ENCODE measurements at places on chromosomes 3 and 15. TPM values are rescaled to one million over a fixed set of nuclear protein-coding genes. Genes with fewer than 3 reads are reported as not detected.
A peak's percentile ranks its signal among the peaks of the same experiment; 100 is the strongest.

The HYAL3 gene
- 2.2 TPM for total RNA-seq

The ULK3 gene
- 22.7 TPM for total RNA-seq

The PLA2G4E gene
- total RNA-seq, result not detected

DNA sequence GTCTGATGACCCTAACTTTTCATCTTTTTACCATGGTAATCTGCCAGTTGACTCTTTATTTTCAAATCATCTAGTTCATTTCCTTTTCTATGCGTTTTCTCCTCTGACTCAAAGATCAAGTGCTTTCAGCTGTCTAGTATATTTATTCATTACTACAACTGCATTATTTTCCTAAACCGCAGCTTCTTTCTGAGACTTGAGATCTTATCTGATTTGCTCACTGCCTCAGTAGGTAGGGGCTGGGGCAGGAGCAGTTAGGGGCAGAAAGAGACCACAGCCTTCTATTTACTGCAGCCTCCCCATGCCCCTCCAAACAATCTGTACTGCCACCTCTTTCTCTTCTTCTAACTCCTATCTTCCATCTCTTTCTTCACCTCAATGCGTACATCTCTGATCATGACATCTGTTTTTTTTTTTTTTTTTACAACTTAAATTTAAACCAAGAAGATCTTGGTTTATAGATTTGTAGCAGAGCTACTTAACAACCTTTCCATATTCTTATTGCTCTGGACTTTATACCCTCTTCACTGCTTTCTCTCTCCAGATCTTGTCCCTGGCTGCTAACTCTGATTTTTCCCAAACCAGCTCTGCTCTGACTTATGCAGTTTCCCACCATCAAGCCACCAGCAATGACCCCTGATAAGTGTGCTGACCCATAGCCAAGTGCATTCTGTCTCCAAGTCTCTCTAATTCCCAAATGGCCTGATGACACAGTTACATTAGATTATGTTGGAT, 52.2 kb downstream of the MOBP start:
- no peak for DNase-seq

DNA sequence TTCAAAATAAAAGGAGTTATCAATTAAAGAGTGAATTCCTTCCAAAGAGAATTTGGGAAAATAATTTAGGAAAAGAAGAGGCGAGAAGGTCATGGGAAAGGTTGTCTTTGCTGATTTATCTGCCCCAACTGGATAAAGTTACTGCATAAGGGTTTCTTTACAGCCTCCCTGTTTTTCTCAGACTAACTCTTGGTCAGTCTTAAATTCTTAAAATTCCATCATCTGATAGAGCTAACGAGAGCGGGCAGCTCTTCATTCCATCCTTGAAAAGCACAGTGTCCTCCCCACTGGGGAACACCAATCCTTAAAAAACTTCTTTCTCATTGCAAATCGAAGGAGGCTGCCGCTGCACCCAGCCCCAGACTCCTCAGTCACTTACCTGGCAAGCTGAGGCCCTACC, 107.2 kb downstream of the PGPEP1L start:
- DNase-seq, result peak; percentile 56

- no peak for DNase-seq
Measured at GRCh38 chr3:187296058-187296457, 4.5 kb upstream of the MASP1 start.

DNA sequence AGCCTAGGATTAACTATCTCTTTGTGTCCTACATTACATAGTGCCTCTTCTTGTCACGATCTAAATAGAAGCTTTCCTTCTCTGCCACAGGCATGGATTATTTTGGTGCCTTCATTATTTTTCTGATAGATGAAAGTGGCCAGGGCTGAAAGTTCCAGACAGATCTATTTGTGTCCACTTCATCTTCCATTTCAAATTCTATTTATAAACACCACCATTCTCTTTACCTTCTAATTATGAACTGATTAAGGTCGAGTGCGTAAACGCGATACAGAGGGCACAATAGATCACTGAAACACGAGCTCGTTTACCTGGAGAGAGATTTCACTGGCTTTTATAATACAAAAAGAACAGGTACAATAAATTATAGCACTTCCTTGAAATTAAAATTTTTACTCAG, 105.0 kb downstream of the EDEM1 start:
- no peak for DNase-seq

- DNase-seq, result no peak
Measured at GRCh38 chr3:108215871-108216270, 6.4 kb downstream of the IFT57 start.

The IL16 gene
- 0.09 TPM for total RNA-seq

DNA sequence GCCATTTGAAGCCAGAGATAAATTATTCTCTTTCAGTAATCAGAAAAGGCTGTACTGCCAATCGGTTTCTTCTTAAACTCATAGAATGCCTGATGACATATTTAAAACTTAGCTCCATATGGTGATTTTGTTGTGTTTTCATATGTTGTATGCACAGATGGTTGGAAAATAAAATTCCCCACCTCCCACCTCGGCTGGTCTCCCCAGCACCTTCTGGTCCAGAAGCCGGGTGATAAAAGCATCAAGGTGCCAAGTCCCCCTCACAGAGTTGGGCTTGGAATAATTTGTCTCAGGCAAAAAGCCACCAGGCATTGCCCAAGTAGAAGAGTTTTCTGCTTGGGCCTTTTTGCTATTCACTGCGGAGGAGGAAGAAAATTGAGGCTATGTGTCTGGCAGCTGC, 18.4 kb downstream of the LARS2 start:
- no peak for DNase-seq

The IGSF10 gene
- 0.15 TPM for total RNA-seq

GRCh38 chr3:115695090-115695489, 71.8 kb downstream of the GAP43 start:
- no peak for DNase-seq

The ANKRD34C gene
- total RNA-seq, result not detected

The EHHADH gene
- total RNA-seq, result 3.7 TPM

The RNF7 gene
- total RNA-seq, result 114 TPM

The SOX14 gene
- not detected for total RNA-seq
